Nephron progenitor cell (in vitro differentiated cells): ENCODE measurements at places on chromosomes 16 and 17.
A peak's percentile ranks its signal among the peaks of the same experiment; 100 is the strongest.

- DNase-seq = no peak
Measured at GRCh38 chr16:50683689-50684374, 2.7 kb upstream of the SNX20 start.

DNA sequence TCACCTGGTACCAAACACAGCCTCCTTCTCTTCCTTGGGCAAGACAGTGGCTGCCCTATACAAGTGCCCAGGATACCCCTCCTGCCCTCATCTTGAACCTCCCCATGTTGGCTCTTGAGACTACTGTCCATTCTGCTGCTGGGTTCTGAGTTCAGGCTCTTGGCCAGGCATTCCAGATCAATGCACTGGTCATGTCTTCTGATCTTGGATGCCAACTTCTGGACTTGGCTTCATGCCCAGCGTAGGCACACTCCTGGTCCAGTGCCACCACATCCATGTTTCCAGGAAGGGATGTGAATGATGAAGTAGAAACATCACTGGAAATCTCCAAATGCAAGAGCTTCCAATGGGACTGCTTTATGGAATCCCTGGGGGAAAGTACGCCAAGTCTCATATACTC lies 51.5 kb downstream of the DYNLRB2 start:
- no peak for DNase-seq

GRCh38 chr16:22380529-22380928 lies 6.1 kb upstream of the CDR2 start:
- DNase-seq = no peak

DNA sequence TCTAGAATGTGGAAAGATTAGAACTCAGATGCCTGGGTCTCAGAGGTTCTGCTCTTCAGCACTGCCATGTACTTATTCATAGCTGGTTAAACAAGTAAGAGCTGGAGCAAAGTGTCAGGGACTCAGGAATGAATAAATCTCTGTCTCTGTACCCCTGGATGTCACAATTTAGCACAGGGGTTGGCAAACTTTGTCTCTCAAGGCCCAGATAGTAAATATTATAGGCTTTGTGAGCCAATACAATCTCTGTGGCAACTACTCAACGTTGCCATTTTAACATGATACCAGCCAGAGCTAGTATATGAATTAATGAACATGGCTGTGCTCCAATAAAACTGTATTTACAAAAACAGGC lies 220.3 kb upstream of the MON1B start:
- no peak for DNase-seq

DNA sequence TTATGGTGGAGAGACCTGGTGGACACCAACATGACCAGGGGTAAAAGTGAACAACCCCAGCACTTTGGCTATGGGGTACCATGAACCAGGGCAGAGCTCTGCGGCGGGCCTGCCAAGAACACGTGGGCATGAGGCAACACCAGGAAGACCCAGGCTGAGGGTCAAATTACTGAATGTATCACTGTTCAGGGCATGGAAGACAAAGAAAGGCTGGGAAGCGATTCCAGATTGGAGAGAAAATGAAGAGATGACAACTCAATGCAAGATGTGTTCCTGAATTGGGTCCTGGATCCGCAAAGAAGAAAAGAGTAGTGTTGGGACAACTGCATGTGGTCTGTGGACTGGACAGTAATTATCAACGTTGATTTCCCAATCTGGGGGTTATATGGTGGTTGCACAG lies 19.8 kb downstream of the SPHK1 start:
- DNase-seq = no peak

GRCh38 chr17:31092475-31093064 lies 2.2 kb upstream of the NF1 start:
- DNase-seq = no peak

- DNase-seq = no peak
Measured at GRCh38 chr17:17719199-17719940, 38.1 kb downstream of the RAI1 start.

- DNase-seq = no peak
Measured at GRCh38 chr16:24969071-24969470, 46.1 kb downstream of the ARHGAP17 start.

DNA sequence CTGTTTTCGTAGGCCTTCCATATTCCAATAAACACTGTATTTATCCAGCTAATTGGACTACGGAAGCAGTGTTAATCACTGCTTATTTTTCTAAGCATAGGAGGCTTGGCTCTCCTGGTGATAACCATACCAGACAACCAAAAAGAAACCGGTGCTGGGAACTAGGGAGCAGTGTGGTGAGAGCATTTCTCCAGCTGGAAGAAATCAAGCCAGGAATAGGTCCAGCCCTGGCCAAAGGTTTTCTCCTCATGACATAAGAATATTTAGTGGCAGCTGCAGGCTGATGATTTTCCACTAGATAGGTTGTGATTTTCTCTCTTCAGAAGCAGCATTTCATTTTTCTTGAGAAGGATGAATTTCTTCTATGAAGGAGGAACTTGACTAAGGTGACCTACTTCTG lies 141.5 kb downstream of the TRIM37 start:
- no peak for DNase-seq

- peak; percentile 11 for DNase-seq
Measured at GRCh38 chr17:62855156-62855555, 47.0 kb upstream of the MARCHF10 start.

DNA sequence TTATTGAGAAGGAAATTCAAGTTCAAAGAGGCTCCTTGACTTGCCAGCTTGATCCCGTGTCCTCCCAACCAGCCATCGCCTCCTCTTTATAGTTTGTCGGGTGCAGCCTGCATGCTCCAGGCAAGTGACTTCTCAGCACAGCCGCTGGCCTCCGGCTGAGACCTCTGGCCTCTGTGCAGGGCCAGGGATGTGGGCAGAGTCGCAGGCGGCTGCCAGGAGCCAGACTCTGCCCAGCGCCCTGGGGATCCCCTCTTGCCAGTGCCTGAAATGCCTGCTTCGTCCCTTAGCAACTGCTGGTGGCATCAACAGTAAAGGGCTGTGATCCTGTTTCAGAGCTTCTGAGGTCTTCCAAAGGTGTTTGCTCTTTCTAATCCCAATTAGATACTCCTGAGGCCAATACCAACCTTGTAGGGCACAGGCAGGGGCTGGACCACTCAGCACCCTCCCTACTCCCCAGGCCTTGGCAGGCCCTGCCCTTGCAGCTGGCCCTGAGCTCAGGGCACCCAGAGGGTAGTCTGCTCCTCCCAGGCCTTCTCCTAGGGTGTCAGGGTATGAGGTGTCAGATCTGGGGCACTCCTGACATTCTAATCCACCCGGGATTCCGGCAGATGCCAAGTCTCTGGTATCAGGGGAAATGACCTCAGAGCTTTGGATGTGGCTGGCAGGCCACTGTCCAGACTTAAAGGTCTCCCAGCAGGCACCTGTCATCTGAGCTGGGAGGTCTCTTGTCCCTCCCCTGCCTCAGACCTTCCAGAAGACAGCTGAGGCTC lies 68.0 kb upstream of the SIAH1 start:
- DNase-seq = no peak

GRCh38 chr16:28882551-28883160 lies 4.4 kb downstream of the ATP2A1 start:
- DNase-seq = peak; percentile 71

DNA sequence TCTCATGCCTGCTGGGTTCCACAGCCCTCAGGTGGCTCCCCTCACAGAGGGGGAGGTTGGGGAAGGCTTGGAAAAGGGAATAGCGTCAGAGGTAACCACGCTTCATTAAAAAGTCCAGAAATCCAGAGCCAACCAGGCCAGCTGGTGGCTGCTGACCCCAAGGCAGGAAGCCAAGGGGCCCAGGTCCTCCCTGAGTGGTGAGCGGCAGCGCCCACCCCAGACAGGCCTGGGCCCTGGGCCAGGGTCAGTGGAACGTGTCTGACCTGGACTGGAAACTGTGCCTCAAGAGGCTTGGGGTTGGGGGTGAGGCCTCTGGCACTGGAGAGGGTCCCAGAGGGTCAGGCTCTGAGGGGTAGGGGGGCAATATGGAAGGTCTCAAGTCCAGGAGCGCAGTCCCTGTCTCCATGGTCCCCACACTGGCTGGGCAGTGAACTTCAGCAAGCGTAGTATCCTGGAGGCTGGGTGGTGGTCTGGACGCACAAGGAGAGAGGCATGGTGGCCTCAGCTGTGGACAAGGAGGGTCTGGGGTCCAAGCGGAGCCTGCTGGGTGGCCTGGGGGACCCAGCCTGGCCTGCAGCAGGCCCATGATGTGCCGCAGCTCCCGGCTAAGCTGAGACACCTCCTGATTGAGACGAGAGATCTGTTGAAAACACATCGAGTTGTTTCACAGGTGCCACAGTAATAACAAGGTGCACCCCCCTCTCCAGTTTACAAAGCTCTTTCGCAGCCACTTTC lies 5.2 kb upstream of the RAB5C start:
- DNase-seq = no peak

DNA sequence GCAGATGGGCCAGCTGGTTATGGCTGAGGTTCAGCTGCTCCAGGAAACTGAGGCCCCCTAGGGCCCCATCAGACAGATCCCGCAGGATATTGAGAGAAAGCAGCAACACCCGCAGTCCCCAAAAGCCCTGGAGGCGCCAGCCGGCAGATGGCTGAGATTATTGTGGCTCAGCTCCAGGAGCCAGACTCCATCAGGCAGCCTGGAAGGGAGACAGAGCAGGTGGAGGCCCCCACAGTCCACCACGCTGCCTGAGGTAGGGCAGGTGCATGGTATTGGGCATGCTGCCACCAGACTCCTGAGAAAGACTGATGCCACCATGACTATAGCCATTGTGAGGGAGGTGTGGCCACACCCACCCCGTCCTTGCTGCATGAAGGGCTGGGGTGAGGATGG lies 9.5 kb upstream of the TMEM101 start:
- DNase-seq = no peak

DNA sequence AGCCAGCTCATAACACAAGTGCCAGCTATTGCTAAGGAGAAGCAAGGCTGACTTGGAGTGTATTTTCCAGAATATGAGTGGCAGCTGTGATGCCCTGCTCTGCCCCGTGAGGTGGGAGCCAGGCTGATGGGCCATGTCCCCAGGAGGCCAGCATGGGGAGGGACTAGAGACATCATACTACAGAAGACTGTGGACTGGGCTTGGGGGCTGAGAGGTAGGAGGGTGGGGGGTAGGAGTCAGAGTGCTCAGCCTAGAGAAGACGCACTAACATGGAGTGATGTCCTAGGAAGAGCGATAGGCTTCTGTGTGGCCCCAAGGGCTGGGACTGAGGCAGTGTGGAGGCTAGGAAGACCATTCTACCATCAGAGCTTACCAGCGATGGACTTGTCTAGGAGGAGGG lies 143.7 kb downstream of the WSCD1 start:
- DNase-seq = no peak

DNA sequence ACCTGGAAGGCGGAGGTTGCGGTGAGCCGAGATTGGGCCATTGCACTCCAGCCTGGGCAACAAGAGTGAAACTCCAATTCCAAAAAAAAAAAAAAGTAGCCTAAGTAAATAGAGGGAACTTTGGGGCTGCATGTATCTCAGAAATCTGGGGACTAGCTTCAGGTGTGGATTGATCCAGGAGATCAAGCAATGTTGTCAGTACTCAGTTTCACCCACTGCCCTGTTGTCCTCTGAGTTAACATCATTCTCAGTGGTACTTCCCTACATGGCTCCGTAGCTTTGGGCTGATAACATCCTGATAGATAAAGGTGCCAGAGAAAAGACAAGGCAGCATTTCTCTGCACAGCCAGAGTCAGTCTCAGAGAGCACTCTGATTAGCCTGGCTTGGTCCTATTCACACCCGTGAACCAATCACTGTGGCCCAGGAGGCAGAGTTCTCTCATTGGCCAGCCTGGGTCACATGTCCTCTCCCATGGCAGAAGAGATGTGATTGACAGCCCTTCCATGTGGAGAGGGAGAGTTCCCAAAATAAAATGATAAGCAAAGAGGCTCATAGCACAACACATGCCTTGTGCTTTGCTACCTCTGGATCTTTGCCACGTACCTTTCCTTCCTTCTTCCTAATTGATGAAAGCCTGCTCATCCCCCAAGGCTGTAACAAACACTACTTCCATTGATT lies 99.6 kb downstream of the ABCC1 start:
- no peak for DNase-seq

DNA sequence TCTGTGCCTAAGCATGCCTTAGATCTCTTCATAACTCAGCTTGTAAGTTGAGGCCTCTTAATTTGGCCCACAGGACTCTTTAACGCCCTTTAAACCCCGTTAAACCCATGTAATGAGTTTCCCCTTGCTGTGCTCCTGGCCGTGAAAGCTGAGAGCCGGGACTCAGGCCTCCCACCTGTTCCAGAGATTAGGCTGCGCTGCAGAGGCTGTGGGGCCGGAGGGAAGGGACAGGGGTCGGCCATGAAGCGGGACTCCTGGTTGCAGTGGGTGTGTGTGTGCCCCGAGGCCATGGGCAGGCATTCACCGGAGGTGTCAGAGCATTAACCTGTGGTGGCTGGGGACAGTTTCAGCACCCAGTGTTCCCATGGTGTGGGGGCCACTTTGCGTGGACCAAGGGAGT lies 150.8 kb upstream of the IRX3 start:
- peak; percentile 28 for DNase-seq
